Cortex of kidney (tissue), 1 donor: ENCODE measurements at places on chromosomes 2 and 18.

DNA sequence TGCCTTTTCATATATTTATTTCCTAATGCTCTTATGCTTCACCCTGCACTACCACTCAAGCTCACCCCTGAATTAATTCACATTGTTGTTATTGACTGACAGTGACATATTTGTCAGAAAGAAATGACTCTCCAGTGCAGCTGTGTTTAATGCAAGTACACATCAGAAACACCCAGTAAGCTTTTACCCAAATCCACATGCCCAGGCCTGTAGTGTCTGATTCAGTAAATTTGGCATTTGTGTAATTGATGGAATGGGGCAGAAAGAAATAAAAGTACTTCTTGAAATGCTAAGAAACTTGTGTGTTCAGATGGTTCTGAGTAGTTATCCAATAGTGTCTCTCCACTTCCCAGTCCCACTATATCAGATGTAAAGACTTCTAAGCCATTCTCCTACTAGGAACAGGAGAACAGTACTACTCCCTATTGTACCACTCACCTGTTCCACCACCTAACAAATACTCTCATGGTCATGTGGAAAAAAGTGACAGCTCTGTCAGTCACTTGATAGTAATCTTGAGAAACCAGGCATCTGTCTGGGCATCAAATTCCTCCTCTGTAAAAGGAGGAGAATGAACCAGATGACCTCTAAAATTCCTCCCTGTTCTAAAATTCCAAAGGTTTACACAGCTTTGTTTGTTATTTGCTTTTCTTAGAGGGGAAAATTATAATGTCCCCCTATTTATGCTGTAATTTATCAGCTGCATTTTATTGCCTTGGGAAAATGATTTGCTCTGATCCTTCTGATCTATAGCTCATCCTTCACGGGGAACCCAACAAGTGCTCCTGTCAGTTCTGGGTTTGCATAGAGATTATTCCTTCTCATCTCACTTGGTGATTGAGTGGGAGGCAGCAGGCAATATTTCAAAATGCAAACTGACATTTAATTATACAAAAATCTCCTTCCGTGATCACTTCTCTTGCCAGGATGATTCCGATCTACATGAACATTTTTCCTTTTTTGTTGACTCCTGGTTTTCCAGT is 70.9 kb downstream of the ZNF385B start:
- no peak for DNase-seq

GRCh38 chr2:230930149-230930780 is 5.2 kb upstream of the GPR55 start:
- no peak for DNase-seq

DNA sequence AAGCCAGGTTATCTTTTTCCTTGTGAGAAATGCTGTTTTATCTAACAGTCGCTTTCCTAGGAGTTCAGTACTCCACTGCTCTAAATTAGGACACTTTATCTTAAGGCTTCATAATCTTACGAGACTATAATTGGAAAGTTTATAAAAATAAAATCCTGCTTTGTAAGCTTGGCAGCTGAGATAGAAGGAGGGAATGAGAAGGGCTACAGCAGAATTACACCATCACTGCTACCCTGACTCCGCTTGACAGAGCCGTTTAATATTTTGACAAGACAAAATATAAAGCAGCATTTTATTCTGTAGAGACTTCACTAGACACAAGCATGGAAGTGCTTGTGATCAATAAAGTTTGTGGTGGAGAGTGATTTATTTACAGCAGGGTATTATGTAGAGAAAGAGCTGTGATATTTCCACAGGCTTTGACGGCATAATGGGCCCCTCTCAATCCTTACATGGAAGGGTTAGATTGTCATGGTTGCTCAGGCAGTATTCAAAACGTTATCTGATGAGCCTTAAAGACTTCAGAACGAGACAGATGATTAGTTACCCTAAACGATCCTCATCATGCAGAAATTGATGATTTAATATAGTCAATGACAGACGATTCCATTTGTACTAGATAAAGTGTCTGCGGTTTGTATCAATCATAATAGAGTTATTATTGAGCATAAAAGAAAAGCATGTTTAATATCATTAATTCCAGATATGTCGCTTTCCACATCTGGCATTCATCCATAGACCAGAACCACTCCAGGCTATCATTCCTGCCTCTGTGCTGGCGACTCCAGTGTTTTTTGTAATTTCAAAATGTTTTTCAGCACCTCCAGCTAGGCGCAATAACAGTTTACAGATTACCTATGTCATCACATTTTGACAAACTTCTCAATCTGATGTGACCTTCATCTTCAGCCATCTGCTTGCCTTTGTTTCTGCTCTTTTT is 242.2 kb downstream of the FIGN start:
- no peak for DNase-seq

GRCh38 chr2:88187038-88187676 is 17.0 kb downstream of the THNSL2 start:
- DNase-seq: no peak

- DNase-seq: no peak
Measured at GRCh38 chr18:9108911-9109310, 6.4 kb downstream of the NDUFV2 start.

GRCh38 chr2:176845718-176846117 is 366.9 kb upstream of the HNRNPA3 start:
- no peak for DNase-seq

GRCh38 chr18:12422936-12423335 is 15.2 kb downstream of the PRELID3A start:
- DNase-seq: no peak

- DNase-seq: no peak
Measured at GRCh38 chr18:58769321-58769720, 95.4 kb upstream of the ZNF532 start.

GRCh38 chr2:232238108-232238507 is 140.4 kb upstream of the ALPP start:
- no peak for DNase-seq

GRCh38 chr2:23624378-23624777 is 239.4 kb downstream of the KLHL29 start:
- no peak for DNase-seq

DNA sequence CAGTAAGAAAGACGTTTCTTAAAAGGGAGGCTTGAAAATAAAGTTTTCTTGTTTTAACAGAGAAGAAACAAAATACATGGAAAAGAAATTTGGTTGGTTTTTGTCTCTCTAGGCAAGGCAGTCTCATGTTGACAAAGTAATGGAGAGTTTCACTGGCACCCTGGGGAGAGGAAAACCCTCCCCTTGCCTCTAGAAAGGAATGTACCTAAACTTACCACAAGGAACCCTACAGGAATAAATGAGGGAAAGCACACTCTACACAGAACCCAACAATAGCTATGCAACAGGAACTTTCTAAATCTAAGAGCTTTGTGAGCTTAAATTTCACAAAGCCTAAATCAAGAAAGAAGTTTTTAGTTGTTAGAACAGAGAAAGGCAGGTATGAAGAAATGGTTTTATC is 37.0 kb downstream of the FIGN start:
- DNase-seq: no peak

GRCh38 chr2:31888550-31888949 is 122.3 kb downstream of the MEMO1 start:
- DNase-seq: no peak
